RPMI8226 (cell line): ENCODE measurements at places on chromosomes 6 and 20.
A peak's percentile ranks its signal among the peaks of the same experiment; 100 is the strongest.

DNA sequence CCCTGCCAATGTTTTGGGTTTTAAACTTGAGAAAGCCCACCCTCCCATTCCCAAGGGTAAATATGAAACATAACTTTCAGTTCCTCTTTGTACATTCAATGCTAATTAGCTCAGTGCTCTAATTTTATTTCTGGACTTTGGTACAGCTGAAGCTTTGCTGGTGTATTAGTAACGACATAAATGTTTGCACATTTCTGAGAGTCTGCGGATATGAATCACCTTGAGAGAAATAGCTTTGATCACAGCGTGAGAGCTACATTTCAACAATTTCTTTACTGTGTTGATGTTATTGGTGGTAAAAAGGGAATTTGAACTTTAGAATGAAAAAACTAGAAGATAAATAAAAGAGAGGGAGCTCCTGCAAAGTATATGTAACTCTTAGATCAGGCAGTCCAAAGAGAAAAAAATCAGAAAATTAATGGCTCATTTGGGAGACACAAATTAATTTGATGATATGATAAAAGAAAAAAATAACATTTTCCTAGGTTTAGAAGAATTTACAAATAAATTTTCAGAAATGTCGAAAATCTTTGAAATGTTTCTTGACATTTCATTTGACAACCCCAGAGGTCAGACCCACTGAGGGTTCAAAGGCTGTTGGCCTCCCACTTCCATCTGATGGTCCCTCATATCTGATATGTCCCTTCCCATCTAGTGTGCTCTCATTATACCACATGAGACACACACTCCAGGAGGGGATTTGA, 38.5 kb upstream of the CAP2 start:
- peak; percentile 32 for DNase-seq

- DNase-seq, result no peak
Measured at GRCh38 chr6:26028746-26029569, 58.3 kb upstream of the HFE start.

GRCh38 chr6:166052837-166053236, 114.8 kb downstream of the TBXT start:
- no peak for DNase-seq

DNA sequence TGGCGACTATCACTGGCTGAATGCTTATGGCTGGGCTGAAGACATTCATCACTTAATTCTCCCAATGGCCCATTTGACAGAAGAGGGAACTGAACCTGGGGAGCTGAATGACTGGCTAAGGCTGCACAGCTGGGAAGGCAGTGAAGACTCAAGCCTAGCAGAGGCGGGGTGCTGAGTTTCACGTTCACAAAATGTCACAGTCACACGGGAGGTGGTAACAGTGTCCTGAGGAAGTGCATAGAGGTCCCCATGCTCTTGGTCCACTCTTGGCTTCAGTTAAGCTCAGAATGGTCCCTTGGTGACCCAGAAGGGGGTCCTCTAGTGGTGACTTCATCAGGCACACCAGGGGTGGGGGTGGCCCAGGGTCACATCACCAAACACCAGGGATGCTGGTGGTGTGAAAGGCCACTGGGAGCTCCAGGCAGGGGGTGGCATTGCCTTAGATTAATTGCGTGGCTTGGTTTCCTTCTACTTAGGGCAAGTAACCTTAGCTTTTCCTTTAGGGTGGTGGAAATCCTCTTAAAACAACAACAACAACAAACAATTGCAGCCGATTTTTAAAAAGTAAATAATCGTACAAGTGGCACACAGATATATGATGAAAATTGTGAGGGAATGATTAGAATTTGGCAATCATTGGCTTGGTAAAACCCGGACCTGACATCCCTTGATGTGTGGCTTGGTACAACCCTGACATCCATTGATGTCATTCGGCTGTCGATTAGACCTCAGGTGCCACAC, 45.0 kb downstream of the SULF2 start:
- DNase-seq, result no peak

DNA sequence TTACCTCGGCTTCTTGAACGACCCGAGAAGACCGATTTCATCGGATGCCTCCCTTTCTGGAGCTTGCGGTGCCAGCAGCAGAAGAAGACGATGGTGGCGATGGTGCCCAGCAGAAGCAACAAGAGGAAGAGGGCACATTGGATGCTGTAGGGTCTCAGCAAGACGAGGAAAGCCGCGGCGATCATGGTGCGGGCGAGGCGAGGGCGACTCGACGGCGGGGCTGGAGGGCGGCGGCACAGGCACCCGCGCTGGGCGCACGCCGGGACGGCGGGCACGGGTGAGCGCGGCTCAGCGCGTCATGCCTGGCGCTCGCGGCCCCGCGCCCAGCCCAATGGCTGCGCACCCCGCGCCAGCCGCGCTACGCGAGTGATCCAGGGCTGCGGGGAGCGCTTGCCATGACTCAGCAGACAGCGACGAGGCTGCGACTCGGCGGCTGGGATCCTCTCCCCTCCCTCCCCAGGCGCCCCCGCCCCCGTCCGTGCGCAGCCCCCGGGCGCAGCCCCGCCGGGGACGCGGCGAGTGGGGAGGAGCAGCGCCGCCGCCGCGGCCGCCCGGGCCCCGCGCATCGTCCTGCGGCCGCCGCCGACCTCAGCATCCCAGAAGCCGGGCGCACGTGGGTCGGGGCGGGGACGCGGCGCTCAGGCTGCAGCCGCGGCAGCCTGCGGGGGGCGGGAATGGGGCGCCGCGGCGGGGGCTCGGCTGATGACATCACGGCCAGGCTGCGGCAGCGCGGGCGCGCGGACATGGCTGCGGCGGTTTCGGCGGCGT, at the start of gene BEND6:
TSS of gene BEND6 (plus strand) at position 705 of the 768 bp plus-strand sequence. CDS start 26,704 bp downstream, outside the sequence.
- peak; percentile 75 for DNase-seq

GRCh38 chr6:54266400-54266923, 41.8 kb upstream of the TINAG start:
- DNase-seq, result no peak

DNA sequence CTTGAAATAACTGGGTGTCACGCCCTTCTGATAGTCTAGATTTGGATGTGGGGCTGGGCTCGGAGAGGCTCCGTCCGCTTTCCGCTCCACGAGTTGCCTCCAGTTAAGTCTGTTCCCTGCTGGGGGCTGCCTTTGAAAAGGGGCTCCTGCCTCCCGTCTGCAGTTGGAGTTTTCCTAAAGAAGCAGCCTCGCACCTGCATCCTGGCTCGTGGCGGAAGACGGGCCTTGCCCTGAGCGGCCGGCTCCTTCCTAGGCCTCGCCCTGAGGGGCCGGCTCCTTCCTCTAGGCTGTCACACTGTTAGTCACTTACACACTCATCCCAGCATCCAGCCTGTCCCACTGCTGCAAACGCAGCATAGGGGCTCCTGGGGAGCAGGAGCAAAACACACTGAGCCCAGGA, 74.4 kb downstream of the SMOC2 start:
- no peak for DNase-seq

DNA sequence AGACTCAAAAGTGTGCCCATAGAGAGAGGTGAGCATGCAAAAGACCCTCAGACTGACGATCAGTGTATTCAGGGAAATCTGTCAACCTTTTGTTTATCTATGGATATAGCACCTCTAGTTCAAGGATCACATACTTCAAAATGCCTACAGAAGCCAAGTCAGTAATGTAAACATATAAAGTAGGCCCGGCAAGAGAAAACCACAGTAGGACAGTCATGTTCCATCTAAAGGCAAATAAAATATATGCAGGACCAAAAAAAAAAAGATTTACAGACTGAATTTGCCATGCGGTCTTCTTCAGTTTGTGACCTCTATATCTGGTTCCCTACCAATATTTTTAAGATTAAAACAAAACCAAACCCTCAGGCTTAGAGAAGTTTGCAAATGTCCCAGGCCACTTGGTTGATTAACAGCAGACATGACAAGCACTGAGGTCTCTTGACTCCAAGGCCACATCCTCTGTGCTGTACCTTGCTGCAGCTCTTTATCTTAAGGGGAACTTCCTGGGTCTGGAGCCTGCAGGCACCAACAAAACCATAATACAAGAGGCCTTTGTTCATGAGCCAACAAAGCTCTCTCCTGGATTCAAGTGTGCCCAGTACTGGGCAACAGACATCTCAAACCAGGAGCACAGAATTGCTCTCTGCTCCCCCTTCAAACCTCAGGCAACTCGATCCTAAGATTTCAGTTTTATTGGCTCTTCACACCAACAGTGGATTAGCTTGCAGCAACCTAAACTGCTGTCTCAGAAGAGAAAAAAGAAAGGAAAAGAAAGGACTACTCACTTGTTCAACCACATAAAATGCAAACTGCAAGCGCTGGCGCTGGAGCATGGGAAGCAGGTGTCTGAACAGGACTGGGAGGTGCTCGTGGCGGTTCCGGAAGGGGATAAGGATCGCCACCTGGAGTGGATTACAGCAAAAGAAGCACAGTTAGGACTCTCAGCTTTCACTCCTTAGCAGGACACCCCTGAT, 71.7 kb downstream of the B4GALT5 start:
- no peak for DNase-seq

DNA sequence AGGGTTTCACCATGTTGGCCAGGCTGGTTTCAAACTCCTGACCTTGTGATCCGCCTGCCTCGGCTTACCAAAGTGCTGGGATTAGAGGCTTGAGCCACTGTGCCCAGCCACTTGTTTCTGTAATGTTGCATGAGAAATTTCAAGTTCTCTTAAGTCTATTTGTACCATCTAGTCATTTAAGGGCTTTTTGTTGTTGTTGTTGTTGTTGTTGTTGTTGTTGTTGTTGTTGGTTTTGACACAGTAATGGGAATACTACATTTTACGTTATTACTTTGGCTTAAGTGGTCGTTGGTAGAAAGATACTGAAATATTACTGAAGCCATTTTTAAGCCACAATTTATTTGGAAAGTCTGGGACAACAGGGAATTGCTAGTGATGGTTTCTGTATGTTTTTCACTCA, 52.0 kb downstream of the CSE1L start:
- no peak for DNase-seq

DNA sequence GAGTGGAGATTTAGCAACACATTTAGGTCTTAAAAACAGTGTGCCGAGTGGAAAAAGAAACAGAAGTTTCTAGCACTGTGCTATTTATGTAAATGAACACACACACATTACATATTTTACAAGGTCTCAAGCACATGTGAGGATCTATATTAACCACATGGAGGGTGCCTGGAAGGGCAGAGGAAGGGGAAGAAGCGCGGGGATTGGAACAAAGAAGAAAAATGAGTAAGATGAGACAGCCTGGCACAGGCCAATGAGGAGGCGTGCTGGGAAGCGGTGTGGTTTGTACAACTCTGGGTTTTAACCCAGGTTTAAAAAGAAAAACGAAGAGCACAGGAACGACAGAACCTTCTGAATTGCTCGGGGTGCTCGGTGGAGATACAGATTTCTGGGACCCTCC, 5.7 kb downstream of the KCNG1 start:
- no peak for DNase-seq
